ENCODE measurements at places on chromosomes 1 and 21.
A peak's percentile ranks its signal among the peaks of the same experiment; 100 is the strongest.

- no peak for DNase-seq
Observed at GRCh38 chr1:1101503-1101902, 14.4 kb downstream of the C1orf159 start.

DNA sequence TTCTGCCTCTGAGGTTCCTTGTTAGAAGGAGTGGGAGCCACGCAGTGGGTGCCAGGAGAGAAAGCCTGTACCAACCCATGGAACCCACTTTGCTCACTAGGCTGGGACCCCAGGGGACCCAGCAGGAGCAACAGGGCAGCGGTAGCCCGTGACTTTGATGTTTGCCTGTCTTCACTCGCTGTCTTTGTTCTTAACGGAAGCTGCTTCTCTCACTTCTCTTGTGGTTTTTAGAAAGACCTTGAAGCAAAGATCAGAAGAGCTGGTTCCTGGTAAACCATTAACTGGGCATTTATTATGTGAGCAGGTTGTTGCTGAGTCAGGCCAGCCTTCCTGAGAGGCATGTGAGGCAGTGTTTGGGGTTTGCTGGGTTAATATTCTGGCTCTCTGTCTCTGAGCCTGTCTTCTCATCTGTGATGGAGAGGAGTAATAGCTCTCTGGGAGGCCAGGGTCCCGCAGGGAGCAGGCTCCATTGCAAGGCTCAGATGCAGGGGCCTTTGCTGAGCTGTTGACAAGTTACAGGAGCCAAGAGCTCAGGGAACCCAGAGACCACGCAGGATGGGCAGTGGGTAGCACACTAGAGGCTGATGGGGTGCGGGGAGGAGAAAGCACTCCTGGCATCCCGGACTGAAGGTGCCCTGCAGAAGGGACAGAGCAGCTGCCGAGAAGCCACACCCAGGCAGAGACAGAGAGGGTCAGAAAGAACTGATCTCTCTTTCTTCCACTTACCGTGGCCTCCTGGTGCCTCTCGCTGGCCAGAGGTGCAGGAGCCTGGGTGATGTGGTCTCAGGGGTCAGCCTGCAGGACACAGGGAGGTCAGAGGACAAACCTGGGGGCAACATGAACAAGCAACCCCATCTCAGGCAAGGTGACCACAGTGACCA lies 367.5 kb upstream of the C1orf174 start:
- DNase-seq: no peak

DNA sequence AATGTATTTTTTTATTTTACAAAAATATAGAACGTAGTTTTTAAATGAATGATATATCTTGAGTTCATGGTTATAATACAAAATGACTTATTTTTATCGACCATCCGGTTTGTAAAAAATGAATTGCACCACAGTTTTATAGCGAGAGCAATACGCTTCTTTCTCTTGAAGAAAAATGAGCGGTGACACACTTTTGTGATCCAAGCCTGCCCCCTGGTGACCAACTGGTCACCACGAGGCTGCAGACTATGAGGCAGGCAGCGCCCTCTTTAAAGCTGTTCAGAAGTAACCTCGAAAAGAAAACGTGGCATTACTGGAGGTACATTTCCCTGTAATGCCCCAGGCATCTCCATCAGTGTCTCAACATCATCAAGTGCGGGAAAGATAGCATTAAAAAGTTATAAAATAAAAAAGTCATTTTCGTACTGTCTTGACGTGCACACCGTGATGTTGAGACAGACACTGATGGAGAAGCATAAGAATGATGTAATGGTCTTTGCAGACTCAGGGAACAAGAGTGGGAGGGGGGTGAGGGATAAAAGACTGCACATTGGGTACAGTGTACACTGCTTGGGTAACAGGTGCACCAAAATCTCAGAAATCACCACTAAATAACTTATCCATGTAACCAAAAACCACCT lies 734.2 kb upstream of the ADAMTS5 start:
- peak; percentile 63 for DNase-seq

- DNase-seq: no peak
Observed at GRCh38 chr1:115056395-115056798, 26.8 kb downstream of the TSHB start.

DNA sequence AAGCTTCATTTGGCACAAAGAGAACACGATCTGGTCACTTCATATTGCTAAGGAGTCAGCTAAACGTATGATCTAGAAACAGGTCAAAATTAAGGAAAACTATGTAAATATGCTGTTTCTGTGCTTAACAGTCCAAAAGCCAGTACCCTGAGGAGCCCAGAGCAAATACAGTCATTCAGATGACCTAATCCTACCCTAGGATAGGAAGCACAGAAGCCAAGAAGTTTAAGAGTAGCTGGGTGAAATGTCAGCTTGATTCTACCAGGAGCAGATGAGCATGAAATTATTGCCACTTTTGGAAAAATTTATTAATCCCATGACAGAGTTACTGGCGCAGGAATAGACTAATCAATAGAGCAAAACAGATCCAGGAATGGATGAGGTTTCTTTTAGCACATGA lies 18.3 kb downstream of the SORT1 start:
- no peak for DNase-seq

DNA sequence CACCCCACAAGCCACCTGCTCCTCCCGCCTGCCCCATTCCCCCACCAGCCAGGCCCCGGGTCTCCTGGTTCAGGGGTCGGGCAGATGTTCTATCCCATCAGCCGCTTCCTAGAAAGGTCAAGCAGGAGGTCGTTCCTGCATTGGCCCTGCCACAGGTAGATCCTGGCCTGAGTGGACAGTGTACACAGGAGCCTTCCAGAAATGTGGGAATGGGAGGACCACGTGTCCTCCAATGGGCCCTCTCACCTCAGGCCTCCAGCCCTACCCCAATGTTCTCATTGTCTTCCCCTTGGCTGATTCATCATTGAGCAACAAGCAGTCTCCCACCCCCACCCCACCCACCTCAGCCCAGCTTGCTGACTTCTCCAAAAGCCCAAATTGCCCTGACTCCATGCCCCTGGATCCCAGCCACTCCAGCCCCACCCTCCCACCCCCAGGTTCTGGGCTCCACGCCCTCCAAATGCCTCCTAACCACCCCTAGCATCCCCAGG lies 2.1 kb downstream of the S100A16 start:
- no peak for DNase-seq

- DNase-seq: no peak
Observed at GRCh38 chr1:19164274-19165015, 45.6 kb downstream of the UBR4 start.

DNA sequence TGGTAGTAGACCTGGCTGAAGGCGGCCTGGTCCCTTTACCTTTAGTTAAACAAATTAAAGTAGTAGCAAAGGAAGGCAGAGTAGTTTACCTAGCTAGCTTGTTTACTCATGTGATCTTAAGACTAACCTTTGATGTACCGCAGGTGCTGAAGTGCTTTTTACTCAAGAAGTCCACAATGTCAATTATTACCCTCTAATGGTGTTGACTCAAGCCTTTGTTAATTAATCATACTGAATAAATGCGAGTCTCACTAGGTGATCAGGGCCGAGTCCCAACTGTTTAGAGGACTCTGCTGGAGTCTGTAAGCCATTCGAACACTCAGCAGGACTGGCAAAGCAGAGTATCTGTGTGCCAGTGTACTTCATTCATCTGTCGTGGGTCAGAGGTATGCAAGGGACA lies 381.1 kb upstream of the NCAM2 start:
- DNase-seq: no peak

- DNase-seq: no peak
Observed at GRCh38 chr1:25011943-25012638, 82.0 kb upstream of the RUNX3 start.
